ENCODE measurements at places on chromosomes 6 and 20. TPM values are rescaled to one million over a fixed set of nuclear protein-coding genes. Genes with fewer than 3 reads are reported as not detected.

The PNPLA1 gene
- total RNA-seq: not detected

The MMS22L gene
- total RNA-seq: 39.4 TPM

The HLA-DQB2 gene
- not detected for total RNA-seq

The KCNQ2 gene
- 250 TPM for total RNA-seq

The ASF1A gene
- 31.9 TPM for total RNA-seq

The CCN2 gene
- total RNA-seq: 5.6 TPM

The OVOL2 gene
- total RNA-seq: 0.94 TPM

The TSBP1 gene
- not detected for total RNA-seq

The SNAP25 gene
- total RNA-seq: 100 TPM

The LAMA4 gene
- 26.0 TPM for total RNA-seq

The RCAN2 gene
- total RNA-seq: 7.5 TPM

The ACTL10 gene
- 1.6 TPM for total RNA-seq

The MAS1L gene
- total RNA-seq: not detected

The LGSN gene
- total RNA-seq: 0.63 TPM

The TMEM244 gene
- total RNA-seq: not detected

The IMPG1 gene
- not detected for total RNA-seq

The CRIP3 gene
- 16.6 TPM for total RNA-seq

The BTNL2 gene
- total RNA-seq: not detected

The CLPSL2 gene
- total RNA-seq: not detected

The SEMG1 gene
- not detected for total RNA-seq

The TOX2 gene
- total RNA-seq: 0.63 TPM

The ANGPT4 gene
- total RNA-seq: not detected

The RPP40 gene
- total RNA-seq: 13.8 TPM

The MUC22 gene
- total RNA-seq: not detected

The REM1 gene
- 0.31 TPM for total RNA-seq

The PI3 gene
- not detected for total RNA-seq

The FHL5 gene
- total RNA-seq: 0.63 TPM

The BNIP5 gene
- total RNA-seq: not detected

The CST2 gene
- not detected for total RNA-seq

The SOBP gene
- total RNA-seq: 109 TPM

The EYA4 gene
- 0.94 TPM for total RNA-seq

The ADISSP gene
- total RNA-seq: 16.9 TPM

The TFAP2D gene
- total RNA-seq: not detected

The OPRL1 gene
- 11.0 TPM for total RNA-seq

The NKX2-4 gene
- total RNA-seq: not detected

The SLCO4A1 gene
- 2.5 TPM for total RNA-seq

The ETV7 gene
- total RNA-seq: not detected

The BHLHE23 gene
- 0.94 TPM for total RNA-seq

The NUS1 gene
- 31.9 TPM for total RNA-seq

The GSTA3 gene
- not detected for total RNA-seq

The MMP24 gene
- total RNA-seq: 82.6 TPM

The SYNDIG1 gene
- total RNA-seq: 67.0 TPM

The CALHM5 gene
- 0.31 TPM for total RNA-seq

The AGPAT4 gene
- total RNA-seq: 173 TPM

The MCHR2 gene
- total RNA-seq: 8.5 TPM

The SLC26A8 gene
- total RNA-seq: 3.8 TPM

The KHDC1 gene
- total RNA-seq: 5.6 TPM

Measured in parietal lobe (tissue), 2 donors.